ENCODE measurements at places on chromosomes 5 and 9.
A peak's percentile ranks its signal among the peaks of the same experiment; 100 is the strongest.

GRCh38 chr9:112819635-112820496, 69.3 kb downstream of the SNX30 start:
- DNase-seq = no peak

DNA sequence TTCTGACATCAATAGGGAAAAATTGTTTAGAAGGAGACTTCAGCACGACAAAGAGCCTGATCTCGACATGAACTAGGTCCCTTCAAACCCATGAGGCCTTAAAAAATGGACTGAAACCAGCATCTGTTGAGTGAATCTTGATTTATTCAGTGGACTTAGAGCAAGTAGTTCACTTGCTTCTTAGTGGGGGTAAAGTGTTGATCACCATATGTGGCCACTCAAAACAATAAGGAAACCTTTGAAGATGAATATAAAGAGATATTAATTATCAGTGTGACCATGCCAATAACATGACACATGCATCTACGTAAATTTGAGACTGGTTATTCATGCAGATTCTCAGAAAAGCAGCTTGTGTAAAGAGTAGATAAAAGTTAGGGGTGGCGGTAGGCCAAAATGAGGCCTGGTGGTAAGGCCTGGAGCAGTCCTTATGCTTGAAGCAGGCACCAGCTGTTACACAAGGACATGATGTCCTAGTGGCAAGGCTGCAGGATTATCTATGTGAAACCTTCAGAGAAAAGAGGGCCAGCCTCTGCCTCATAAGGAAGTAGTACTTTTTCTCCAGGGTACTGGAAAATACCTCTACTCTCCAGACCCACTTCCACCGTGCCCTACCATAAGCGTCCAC, 61.3 kb downstream of the S1PR3 start:
- no peak for DNase-seq

DNA sequence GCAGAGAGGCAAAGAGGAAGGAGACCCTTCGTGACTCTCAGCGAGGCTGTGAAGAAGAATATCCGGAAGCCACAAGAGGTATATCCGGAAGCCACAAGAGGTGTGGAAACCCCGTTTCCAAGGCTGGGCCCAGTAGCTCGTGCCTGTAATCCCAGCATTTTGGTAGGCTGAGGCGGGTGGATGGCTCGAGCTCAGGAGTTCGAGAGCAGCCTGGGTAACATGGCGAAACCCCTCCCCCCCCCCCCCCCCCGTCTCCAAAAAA, 612 bp upstream of the BBLN start:
- DNase-seq = no peak

DNA sequence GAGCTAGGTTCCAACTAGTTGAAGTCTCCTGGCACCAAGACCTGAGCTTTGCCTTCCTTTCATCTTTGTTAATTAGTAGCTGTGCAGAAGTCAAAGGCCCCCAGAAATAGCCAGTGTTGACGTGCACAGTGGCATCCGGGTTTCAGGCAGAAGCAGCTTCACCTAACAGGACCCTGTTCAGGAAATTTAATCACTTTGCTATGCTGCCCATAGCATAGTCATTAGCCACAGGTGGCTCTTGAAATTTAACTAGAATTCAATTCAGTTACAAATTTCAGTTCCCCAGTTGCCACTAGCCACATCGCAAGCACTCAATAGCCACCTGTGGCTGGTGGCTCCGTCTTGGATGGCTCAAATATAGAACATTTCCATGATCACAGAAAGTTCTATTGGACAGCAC, 179.1 kb downstream of the GOLPH3 start:
- DNase-seq = no peak

GRCh38 chr9:132698989-132699388, 28.7 kb downstream of the GTF3C4 start:
- no peak for DNase-seq

- DNase-seq = no peak
Observed at GRCh38 chr5:81140943-81141342, 92.2 kb upstream of the CKMT2 start.

DNA sequence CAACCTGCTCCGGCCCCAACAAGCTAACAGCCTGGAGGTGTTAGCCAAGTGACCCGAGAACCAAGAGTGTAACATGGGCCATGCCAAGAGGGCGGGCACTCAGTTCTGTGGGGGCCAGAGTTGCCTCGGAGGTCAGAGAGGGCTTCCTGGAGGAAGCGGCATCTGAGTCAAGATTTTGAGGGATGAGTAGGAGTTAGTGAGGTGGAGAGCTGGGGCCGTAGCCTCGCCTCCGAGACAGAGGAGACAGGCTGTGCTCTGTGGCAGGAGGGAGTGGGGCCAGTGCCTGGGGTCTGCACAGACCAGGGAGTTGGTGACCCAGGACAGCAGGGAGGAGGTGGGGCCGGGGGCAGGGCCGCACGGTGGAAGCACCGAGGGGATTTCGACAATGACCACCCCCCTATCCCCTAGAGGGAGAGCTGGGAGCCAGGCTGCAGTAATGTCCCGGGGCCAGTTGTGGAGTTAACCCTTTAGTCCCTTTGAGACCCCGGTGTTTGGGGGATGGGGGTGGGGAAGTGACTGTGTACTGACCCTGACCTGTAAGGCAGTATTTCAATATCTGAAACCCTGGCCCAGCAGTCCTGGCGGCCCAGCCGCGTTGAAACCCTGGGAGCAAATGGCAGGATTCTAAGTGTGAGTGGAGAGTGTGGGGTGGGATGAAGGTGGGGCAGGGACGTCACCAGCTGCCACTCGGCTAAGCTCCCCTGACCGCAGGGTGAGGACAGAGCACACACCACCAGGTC, 148.7 kb upstream of the COL5A1 start:
- DNase-seq = no peak

GRCh38 chr9:23850242-23850689, 24.2 kb upstream of the ELAVL2 start:
- DNase-seq = no peak

DNA sequence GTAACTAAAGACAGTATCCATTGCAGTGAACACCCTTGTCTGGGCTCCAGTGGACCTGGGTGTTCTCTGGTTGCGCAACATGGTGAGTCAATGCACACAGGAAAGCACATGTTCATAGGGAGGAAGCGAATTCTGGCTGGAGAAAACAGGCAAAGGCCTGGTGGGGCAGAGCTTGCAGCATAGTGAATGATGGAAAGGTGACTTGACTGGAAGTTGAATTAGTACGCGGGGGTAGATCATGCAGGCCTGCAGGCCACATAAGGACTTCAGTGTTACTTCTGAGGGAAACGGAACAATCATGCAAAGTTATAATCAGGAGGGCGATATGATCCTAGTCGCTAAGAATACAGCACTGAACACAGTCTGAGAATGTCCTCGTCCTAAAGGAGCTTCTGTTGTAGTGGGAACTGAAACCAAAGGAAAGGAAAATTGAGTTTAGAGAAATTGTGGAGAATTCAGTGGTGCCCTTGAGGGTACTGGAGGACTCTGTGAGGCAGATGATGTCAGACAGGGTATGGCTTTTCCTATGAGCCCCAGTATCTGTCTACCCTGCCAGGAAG, 71.9 kb upstream of the RANBP3L start:
- DNase-seq = no peak

DNA sequence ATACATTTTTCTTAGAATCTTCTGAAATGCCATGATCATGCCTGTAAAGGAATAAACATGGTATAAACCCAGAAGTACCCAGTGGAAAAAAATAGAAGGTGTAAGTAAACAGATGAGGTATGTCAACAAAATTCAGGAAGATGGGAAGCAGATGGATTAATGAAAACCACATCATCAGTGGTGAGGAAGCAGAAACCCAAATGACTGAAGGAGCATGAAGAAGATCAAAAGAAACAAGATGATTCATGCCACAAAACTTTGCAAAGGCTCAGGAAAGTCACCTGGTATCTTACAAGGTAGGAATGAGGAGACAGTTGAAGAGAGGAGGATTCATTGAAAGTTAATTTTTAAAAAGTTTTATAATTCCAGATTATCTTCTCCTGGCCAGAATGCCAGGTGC, 132.8 kb upstream of the PAPPA start:
- no peak for DNase-seq

DNA sequence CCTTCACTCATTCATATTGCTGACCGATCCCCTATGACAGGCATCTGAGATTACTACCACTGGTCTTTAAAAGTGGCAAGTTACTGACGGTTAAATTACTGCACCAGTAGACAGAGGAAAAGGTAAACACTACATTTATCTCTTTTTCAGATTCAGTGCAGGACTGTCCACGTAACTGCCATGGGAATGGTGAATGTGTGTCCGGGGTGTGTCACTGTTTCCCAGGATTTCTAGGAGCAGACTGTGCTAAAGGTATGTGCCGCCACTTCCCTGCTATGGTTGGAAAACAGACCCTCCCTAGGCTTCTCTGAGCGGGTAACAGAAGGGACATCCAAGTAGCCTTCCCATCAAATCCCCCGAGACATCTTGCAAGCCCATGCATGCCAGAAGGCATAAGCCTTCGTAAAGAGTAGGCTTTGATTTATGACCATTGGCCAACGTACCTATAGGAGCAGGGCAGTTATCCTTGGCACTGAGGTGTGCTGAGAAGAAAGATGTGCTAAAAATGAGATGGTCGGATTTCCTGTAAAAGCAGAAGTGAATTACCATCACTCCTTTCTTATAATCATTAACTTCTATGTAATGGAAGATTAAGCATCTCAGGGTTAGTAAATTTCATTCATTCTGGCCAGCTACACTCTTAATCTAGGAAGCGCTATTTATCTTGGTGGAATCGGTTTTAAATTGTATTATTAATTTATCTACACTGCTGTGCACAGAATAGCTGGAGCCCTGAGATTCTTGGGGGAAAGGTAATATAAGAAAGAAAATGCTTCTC, 193.4 kb upstream of the WWC1 start:
- no peak for DNase-seq

DNA sequence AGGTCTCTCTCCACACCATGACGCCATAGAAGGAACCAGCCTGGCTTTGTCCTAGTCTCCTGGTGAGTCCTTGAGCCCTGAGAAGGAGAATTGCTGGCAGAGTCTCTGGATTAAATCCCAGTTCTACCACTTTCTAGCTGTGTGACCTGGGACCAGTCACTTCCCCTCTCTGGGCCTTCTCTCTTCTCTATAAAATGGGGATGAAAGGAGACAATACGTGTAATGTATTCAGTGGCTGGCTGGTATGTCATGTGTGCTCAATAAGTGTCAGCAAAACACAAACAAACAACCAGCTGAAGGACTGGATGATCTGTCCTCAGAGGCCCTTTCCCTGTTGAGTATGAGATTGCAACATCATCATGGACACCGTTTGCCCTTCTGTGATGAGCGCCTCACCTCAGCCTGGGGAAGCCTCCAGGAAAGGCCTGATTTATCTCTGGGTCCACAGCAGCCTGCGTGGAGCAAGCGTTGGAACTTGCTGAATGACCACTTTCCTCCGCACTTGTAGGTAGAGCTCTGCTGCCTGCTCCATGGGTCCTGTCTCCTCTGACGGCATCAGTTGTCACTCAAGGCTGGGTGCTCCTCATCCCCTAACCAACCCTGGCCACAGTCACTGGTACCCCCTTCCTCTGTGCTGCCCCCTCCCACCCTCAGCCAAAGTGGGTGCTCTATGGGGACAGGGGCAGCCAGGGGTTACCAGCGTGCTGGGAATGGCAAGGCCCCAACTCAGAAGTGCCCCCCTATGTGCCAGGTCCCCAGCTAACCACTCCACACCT, 3.6 kb upstream of the NR5A1 start:
- DNase-seq = peak; percentile 45
